CD4-positive, alpha-beta T cell (primary cell): ENCODE measurements at places on chromosomes 4 and X.

GRCh38 chrX:87679849-87680248 lies 162.2 kb downstream of the KLHL4 start:
- DNase-seq, result no peak

- DNase-seq, result no peak
Observed at GRCh38 chr4:28221536-28221935, 1360.9 kb downstream of the STIM2 start.

DNA sequence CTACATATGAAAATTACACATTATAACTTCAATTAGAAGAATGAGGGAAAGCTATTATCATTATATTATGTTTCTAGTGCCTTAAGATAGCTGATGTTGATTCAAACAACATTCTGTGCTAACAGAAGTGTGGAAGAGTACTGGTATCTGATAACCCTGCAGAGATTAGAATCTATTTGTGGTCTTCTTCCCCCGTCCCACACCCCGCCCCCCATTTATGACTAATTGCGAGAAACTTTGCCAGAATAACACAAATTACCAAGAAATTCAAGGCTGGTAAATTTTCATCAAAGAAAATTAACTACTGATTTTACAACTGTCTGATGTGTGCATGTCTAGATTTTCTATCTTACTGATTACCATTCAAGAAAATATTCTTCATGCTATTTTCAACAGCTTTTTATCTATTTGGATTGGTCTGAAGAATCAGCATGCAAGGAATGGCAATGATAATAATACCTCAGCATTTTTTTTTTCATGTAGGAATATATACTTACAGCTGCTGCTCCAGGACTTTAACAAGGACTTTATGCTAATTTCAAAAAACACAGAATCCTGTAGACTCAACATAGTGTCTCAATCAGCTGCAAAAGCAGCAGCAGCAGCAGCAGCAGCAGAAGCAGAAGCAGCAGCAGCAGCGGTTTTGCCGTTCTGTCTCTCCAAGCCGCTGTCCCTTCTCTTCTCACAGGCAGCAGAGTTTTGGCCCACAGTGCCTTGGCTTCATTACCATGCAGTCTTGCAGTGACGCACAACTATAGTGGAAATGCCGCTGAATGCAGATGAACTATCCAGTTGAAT lies 126.7 kb downstream of the FRYL start:
- no peak for DNase-seq

GRCh38 chr4:114361249-114361648 lies 237.4 kb upstream of the UGT8 start:
- no peak for DNase-seq

- DNase-seq, result no peak
Observed at GRCh38 chr4:13821522-13821921, 194.0 kb upstream of the BOD1L1 start.

DNA sequence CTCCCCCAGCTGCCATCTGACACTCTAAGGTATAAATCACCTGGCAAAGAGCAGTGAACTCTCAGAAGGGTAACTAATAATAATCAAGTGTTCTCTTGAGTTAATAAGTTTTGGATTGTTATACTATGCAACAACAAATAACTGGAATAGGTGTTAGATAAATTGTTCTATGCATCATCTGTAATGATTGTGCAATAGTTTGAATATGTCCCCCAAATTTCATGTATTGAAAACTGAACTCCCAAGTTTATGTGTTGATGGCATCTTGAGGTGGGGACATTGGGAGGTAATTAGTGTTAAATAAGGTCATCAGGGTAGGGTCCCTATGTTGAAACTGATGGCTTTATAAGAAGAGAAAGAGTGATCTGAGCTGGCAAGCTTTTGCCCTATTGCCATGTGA lies 272.7 kb upstream of the TAPT1 start:
- DNase-seq, result no peak

GRCh38 chr4:169976951-169977350 lies 49.2 kb downstream of the MFAP3L start:
- DNase-seq, result no peak

DNA sequence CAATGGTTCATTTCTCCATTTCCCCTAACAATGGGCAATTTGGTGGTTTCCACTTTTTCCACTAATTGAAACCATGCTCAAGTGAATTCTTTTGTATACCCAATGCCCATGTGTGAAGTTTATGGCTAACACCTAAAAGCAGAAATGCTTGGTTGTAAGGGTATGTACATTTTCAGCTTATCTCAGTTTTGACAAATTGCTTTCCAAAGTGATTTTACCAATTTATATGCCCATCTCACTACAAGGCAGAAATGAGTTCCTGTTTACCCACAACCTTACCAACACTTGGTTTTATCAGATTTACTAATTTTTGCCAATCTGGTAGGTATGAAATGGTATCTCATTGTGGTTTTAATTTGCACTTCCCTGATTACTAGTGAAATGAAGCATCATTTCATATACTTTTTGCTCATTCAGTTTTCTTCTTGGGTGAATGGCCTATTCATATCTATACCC lies 14.8 kb downstream of the GPR34 start:
- DNase-seq, result no peak

DNA sequence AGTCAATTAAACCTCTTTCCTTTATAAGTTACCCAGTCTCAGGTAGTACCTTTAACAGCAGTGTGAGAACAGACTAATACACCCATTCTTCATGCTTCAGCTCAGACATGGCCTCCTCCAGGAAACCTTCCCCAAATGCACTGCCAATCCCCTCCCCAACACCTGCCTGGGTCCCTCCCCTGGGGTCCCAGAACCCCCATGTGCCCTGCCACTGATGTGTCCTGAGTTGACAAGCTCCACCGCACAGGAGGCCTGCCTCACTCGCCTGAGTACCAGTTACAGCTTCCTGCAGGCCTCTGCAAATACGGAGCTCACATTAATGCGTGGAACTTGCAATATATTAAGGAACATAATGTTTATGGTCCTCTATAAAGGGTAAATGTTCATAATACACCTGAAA lies 34.9 kb upstream of the CRMP1 start:
- no peak for DNase-seq

GRCh38 chrX:103791228-103791627 lies 14.6 kb downstream of the PLP1 start:
- no peak for DNase-seq

GRCh38 chrX:70046978-70047377 lies 2.8 kb downstream of the AWAT2 start:
- no peak for DNase-seq

- no peak for DNase-seq
Observed at GRCh38 chrX:48515842-48516241, 5.8 kb upstream of the EBP start.

DNA sequence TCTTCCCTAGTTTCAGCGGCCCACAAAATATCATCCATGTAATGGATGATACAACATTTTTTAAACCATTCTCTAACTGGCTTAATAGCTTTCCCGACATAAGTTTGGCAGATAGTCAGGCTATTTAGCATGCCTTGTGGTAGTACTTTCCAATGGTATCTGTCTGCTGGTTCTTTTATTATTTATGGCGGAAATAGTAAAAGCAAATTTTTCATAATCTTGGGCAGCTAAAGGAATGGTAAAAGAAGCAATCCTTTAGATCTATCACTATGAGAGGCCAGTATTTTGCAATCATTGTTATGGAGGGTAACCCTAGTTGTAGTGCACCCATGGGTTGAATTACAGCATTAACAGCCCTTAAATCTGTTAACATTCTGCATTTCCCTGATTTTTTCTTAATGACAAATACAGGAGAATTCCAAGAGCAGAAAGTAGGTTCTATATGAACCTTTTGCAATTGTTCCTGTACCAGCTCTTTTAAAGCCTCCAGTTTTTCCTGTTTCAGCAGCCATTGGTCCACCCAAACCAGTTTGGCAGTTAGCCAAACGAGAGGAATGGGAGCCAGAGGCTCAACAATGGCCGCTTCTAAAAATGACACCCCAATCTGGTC lies 14.3 kb upstream of the HSD17B11 start:
- no peak for DNase-seq

GRCh38 chrX:3521396-3521795 lies 174.9 kb upstream of the MXRA5 start:
- DNase-seq, result no peak

DNA sequence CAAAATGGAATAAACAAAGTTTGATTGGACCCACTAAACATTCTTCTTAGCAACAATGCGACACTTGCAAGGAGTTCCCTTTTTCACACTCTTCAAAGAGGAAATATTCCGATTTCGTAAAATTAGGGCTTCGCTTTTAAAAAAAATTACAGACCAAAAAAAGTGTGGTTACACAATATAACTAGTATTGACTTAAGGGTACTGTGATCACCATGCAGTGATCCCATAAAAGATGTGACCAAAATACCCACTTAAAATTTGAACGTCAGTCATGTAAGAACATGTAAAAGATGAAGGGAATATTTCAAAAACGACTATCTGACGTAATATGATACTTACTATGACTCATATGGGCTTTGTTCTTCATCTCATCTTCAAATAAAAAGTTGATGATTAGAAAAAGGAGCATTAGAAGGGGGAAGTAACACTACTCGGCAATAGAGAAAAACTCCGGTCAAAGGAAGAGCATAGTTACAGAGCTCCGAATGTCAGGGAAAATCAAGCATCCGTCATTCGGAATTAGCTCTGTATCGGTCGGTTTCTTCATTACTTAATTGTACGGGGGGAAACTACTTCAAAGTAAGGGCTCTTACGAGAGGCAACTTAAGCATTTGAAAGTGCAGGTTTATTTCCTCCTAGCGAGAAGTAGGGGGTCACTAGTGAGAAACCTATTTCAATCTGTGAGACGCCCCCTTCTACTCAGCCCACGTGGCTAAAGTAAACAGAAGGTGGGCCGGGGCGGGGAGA lies 1.3 kb upstream of the TET2 start:
- no peak for DNase-seq

- DNase-seq, result no peak
Observed at GRCh38 chr4:4901877-4902276, 42.4 kb downstream of the MSX1 start.

DNA sequence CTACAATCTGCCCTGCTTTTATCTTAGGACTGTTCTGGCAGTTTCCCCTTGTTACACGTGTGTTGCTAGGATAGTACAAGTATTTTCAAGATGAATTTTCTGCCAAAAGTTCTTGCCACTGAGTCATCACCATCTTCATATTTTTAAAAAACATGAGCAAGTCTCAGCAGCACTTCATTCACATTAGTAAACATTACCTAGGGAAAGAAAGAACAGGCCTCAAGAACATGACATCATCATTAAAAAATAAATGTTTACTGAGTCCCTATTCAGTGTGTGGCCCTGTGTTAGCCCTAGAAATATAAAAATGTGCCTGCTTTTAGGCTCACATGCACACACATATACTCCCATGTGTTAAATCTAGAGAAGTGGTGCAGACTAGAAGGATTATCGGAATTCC lies 18.7 kb upstream of the GPC3 start:
- DNase-seq, result no peak

DNA sequence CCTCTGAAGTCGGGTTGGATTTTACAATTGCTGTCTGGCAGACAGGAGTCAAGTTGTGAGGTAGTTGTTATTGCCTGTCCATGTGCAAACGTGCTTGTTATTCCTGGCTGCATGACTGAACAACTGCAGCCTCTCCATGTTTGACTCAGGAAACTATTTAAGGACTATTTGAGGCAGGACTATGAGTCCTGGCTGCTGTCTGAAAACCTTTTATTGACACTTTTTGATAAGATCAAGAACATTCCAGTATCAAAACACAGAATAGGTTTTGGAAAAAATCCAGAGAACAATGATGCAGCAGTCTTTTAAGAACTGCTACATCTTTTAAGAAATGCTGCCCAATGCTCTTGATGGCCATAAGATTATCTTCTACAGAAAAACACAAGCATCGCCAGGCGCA lies 10.0 kb upstream of the SPRY1 start:
- DNase-seq, result no peak

DNA sequence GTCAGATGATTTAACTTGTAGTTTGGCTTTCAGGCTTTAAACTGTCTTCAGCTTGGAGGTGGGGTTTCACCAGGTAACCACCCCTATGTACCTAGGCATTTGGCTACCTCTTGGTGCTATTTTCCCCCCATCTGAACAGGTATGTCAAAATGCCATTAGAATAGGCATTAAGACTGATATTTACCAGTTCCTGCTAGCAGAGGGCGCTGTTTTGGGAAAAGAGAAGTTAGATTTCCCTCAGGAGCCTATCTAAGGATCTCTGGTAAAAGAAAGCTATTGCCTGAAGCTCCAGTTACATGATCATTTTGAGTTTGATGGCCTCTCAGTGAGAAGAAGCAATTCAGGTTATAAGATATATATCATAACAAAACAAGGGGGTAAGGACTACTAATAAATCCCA lies 879.1 kb downstream of the SH3BGRL start:
- DNase-seq, result no peak

- peak; percentile 4 for DNase-seq
Observed at GRCh38 chr4:142128529-142128928, 492.1 kb downstream of the IL15 start.

- DNase-seq, result no peak
Observed at GRCh38 chrX:31366041-31366440, 294.2 kb upstream of the FTHL17 start.

DNA sequence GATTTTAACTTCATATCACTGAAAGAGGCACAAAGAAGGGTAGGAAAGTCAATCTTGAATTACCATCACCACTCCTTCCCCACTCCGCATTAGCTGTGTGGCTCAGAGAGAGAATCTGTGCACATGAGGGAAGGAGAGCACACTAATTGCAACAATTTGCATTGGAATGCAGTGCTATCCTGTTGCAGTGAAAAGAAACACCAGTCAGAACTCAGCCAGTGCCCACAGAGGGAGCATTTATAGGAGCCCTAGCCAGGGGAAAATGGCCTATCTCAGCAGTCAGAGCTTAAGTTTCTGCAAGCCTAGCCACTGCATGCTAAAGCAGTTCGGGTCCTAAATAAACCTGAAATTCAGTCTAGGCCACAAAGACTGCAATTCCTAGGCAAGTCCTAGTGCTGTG lies 159.4 kb upstream of the AR start:
- no peak for DNase-seq

- no peak for DNase-seq
Observed at GRCh38 chrX:40996886-40997530, 88.2 kb upstream of the USP9X start.

DNA sequence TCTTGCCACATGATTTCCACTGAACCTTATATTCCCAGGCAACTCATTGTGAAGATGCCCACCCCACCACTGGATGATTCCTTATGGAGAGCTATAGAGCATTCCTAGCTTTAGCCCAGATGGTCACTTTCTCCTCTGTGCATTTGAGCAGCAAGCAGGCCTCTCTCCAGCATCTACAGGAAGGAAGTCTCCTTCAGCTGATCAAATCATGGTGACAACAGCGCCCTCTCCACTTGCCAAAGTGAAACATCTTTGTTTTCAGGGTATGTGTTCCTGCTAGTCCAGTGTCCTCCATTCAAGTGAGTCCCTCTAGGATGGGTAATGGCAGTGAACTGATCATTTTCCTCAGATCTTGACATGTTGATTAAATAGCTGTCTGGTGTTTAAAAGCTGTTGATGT lies 10.9 kb upstream of the SYTL5 start:
- no peak for DNase-seq

DNA sequence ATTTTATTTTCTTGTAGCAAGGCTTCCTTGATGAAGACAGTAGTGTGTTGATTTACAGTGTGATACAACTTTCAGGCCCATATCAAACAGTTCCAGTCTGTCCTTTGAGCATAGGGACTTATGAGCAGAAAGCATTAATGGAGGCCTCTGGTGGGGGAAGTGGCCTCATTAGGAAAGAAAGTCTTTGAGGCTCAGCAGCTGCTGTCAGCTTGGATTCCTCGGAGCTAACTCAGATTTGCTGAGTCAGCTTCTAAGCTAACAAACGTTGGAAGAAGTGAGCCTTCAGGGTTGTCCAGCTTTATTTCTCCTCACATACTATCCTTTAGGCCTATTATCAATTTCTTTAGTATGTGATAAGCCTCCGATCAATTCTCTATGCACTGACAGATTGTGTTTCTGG lies 15.8 kb upstream of the SFRP2 start:
- no peak for DNase-seq
